ENCODE measurements at places on chromosomes 11 and 22.

DNA sequence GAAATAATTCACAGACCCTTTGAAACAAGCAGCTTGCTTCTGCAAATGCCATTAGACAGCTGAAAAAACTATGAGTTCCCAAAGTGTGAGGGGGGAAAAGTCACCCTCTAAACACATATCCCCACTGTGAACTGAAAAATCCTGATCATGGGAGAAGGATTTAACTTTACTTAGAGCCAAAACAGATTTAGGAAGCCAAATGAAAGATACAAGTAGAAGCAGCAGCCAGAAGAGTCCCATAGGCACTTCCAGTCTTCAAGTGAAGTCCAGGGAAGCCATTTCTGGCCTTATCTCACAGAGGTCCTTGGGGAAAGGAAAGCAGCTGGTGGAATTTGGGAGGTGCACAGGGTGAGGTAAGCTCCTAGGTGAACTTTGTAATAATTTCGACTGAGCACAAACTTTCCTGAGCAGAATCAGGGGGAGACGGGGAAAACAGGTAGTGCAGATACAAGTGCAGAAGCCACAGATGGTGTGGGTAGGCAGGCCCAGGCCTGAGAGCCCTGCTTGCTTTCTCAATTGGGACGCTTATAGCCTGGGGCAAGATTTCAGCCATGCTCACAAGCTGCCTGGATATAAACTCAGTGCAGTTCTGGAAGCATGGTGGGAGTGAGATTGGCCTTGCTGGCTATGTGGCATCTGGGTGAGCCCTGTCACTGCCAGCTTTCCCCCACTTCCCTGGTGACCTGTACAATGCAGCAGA, 44.8 kb downstream of the GAS2 start:
- no peaks in the 10 kb centered on the region for H3K27me3 ChIP-seq
- peak; percentile 7 for DNase-seq
- no peaks in the 10 kb centered on the region for H3K4me1 ChIP-seq
- no peaks in the 10 kb centered on the region for H3K36me3 ChIP-seq

DNA sequence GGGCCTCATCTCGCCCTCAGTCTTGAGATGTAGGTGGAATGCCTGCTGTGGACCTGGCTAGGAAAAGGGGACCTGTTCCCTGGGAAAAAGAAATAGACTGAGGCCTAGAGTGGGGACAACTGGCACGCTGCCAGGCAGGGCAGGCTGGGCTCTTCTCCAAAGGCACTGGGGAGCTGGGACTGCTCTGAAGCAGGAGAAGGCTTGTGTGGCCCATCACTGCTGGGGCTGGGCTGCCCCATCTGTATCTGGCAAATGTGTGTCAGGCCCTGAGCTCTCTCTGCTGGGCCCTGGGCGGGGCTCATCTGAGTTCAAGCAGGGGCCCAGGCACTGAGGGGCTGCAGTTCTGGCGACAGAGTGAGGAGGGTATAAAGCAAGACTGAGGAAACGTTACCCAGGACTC, 32.9 kb downstream of the ARVCF start:
- H3K4me1 ChIP-seq = peaks cover 5% of the 10 kb centered on the region
- H3K36me3 ChIP-seq = peaks cover 3% of the 10 kb centered on the region
- H3K27me3 ChIP-seq = no peaks in the 10 kb centered on the region
- DNase-seq = no peak
- H3K4me3 ChIP-seq = no peak overlapping the region

DNA sequence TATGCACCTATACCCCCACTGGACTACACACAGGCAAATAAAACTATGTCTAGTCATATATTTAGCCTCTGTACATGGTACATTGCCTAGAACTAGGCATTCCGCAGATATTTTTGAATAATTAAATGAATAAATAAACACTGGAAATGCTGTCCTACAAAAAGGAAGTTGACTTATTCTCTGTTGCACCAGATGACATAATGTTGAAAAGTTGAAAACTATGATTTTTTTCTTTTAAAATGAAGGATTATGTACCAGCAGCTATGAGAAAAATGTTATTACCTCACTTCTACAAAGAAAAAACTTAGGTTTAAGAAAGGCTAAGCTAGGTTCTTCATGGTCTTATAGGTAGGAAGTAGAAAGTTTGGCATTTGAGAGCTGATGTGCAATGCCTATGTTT, 856.6 kb downstream of the METTL15 start:
- no peak overlapping the region for H3K27ac ChIP-seq
- H3K4me3 ChIP-seq = no peak overlapping the region
- H3K27me3 ChIP-seq = no peaks in the 10 kb centered on the region
- H3K36me3 ChIP-seq = no peaks in the 10 kb centered on the region
- no peaks in the 10 kb centered on the region for H3K4me1 ChIP-seq

DNA sequence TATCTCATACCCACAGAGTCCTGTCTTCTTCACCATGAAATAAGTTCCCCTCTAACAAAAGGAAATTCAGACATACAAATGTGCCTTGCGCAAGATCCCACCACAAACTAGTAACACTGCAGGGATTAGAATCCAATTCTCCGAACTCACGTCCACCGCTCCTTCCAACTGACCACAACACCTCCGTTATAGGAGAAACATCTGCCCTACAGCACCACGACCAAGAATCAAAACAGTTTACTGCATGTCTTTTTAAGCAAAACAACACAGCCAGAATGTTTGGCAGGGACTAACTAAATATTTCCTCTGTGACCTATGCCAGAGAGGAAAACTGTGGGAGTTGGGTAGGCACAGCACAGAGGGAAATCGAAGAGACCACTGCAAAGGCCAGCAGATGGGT, 72.7 kb upstream of the AKIP1 start:
- no peaks in the 10 kb centered on the region for H3K36me3 ChIP-seq
- H3K4me1 ChIP-seq = peaks cover 27% of the 10 kb centered on the region
- DNase-seq = no peak
- H3K27me3 ChIP-seq = no peaks in the 10 kb centered on the region
- H3K4me3 ChIP-seq = no peak overlapping the region
- peak overlapping the region; percentile 15 for H3K27ac ChIP-seq

DNA sequence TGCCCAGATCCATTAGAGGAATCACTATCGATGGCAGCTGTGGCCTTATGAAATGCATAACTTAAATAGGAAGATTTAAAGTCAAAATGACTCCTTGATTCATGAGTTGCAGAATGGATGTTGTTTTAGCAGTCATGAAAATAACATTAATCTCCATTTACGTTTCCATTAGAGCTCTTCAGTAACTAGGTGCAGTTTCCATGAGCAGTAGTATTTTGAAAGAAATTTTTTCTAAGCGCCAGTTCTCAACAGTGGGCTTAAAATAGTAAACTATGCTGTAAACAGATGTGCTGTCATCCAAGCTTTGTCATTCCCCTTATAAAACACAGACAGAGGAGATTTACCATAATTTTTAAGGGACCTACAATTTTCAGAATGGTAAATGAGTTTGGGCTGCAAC, 1414.1 kb downstream of the LRRC4C start:
- no peaks in the 10 kb centered on the region for H3K27me3 ChIP-seq
- DNase-seq = no peak
- no peak overlapping the region for H3K4me3 ChIP-seq
- no peaks in the 10 kb centered on the region for H3K4me1 ChIP-seq
- H3K27ac ChIP-seq = no peak overlapping the region

DNA sequence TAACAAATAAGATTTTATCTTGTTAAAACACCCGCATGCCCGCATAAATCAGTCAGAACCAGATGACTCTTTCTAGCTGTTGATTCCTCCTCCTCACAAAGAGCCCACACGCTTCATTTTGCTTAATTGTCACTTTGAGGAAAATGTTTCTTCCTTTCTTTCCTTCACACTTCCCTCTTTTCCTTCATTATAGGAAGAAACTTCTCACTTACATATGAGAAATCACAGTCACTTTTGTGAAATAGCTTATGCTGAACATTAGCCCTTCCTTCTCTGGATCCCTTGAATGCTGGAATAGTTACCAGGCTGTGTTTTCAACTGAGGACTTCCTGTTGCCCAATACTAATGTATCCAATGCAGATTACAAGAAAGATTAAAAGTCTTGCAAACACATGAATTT, 5.8 kb downstream of the MS4A6E start:
- H3K4me1 ChIP-seq = no peaks in the 10 kb centered on the region
- no peak for DNase-seq
- H3K27ac ChIP-seq = no peak overlapping the region

DNA sequence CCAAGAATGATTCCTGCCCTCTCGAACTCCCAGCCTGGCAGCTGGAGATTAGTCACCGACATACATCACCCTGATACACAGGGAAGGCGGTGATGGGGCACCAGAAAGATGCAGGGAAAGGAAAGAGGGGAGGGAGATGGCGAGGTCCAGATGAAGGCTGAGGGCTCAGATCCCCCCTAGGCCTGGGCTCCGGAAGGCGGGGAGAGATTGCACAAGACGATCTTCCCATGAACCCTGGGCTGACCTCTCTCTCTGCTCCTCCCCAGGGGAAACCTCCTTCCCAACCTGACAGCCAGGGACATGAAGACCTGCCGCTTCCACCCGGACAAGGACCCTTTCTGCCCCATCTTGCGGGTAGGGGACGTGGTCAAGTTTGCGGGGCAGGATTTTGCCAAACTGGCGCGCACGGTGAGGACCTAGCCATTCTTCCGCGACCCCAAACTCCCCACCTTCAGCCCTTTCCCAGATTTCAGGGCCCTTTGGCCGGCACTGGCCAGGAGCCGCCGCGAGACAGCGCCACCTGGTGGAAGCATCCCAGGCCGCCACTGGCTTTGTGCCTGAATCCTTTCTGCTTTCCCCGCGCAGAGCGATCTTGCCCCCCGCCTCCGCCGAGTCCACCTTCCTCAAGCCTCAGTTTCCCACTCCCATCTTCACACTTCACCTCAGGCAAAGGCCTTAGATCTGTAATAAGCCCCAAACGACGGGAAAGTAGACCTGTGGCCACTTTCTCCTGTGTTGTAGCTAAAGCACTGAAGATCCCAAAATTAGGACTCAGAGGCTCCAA, 11.5 kb downstream of the P2RX3 start:
- peaks cover 7% of the 10 kb centered on the region for H3K4me1 ChIP-seq
- DNase-seq = peak; percentile 71
- H3K36me3 ChIP-seq = no peaks in the 10 kb centered on the region
- no peaks in the 10 kb centered on the region for H3K27me3 ChIP-seq
- H3K27ac ChIP-seq = no peak overlapping the region

- H3K4me3 ChIP-seq = no peak overlapping the region
- H3K36me3 ChIP-seq = no peaks in the 10 kb centered on the region
- no peak overlapping the region for H3K27ac ChIP-seq
- H3K27me3 ChIP-seq = no peaks in the 10 kb centered on the region
- peak; percentile 27 for DNase-seq
Observed at GRCh38 chr11:85848006-85848405, 7.2 kb upstream of the CCDC83 start.

DNA sequence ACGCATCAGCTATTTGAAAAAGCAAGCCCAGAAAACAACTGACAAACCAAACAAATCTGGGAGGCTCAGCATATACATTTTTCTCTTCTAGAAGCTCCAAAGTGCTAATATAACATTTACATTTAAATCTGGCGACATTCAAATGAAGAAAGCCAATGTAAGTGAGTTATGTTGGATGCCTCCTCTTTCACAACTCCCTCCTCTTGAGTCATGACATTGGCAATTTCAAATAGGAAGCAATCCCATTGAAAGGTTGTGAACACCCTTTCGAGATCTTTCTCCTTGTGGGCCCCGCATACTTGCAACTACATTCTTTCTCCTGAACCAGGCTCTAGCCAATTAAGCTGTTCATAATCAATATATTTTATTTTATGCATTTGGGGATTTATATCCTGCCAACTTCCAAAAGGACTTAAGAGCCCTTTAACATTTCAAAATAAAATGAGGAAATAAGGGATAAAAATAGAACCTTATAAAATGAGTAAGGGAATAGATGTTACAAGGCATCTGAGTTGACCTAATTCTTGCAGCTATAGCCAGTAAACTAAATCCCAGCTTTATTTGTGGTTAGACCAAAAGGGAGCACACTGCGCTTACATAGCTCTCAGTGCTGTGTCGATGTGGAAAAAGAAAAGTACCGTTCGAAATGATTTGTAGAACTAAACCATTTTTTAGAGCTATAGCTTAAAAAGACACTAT, 129.5 kb upstream of the SESN3 start:
- no peaks in the 10 kb centered on the region for H3K27me3 ChIP-seq
- no peaks in the 10 kb centered on the region for H3K36me3 ChIP-seq
- peaks cover 3% of the 10 kb centered on the region for H3K4me1 ChIP-seq
- H3K27ac ChIP-seq = no peak overlapping the region
- DNase-seq = no peak

- H3K4me3 ChIP-seq = no peak overlapping the region
- no peaks in the 10 kb centered on the region for H3K36me3 ChIP-seq
- H3K27ac ChIP-seq = no peak overlapping the region
- DNase-seq = no peak
Observed at GRCh38 chr22:36544107-36544620, 15.2 kb upstream of the EIF3D start.

DNA sequence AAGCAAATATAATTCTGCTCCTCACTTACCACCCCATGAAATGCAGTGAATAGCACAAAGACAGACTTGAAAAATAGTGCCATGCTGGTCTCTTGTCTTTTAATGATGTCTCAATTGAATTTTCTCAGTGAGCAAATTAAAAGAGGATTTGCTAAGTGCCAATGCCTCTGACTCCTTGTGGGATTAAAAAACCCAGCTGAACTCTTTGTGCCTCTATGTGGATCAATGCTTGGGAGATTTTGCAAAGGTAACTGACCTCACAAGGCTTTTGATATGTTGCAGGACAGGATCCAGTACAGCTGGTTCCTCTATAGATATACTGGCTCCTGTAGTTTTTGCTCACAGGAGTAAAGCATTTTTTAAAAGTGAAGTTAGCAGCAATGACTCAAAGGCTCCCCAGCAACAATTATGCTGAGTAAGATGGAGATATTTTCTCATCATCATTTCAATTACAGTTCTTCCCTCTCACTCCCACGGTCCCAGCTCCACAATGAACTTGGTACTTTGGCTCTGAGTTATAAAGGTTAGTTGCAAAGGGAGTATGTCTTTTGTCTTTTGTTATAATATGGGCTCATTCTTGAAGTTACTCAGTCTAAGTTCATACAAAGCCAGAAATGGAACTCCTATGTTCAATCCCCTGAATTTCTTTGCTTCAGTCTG, 471.5 kb downstream of the LRRC4C start:
- DNase-seq = no peak
- no peaks in the 10 kb centered on the region for H3K36me3 ChIP-seq
- no peaks in the 10 kb centered on the region for H3K4me1 ChIP-seq
- H3K27ac ChIP-seq = no peak overlapping the region
- no peaks in the 10 kb centered on the region for H3K27me3 ChIP-seq
- no peak overlapping the region for H3K4me3 ChIP-seq

GRCh38 chr11:17978553-17979287, 34.1 kb downstream of the SERGEF start:
- no peaks in the 10 kb centered on the region for H3K27me3 ChIP-seq
- no peaks in the 10 kb centered on the region for H3K36me3 ChIP-seq
- no peak overlapping the region for H3K27ac ChIP-seq
- H3K4me3 ChIP-seq = no peak overlapping the region
- peak; percentile 75 for DNase-seq
- H3K4me1 ChIP-seq = no peaks in the 10 kb centered on the region

GRCh38 chr11:94775567-94776327, 7.6 kb downstream of the AMOTL1 start:
- no peak overlapping the region for H3K27ac ChIP-seq
- DNase-seq = no peak
- peaks cover 28% of the 10 kb centered on the region for H3K4me1 ChIP-seq
- H3K36me3 ChIP-seq = no peaks in the 10 kb centered on the region
- no peaks in the 10 kb centered on the region for H3K27me3 ChIP-seq
